GDM1 (cell line): ENCODE measurements at places on chromosomes 3 and 15.

- DNase-seq: no peak
Observed at GRCh38 chr3:65884071-65884470, 154.6 kb downstream of the MAGI1 start.

DNA sequence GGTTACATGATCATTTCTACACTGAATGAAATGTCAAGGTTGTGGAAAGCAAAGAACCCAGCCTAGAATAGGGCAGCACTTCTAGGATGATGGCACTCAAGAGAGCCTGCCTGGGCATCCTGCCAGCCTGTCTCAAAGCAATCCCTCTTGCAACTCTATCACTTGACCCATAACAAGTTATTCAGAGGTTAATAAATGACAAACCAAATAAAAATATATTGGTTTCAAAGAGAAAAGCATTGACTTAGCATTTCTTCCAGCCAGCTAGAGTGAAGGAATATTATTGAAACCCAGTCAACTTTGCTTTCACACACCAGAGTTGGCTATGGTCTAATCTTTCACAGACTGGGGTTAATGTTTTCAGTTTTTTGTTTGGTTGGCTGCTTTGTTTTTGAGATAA lies 214.6 kb upstream of the UBE2E2 start:
- no peak for DNase-seq

DNA sequence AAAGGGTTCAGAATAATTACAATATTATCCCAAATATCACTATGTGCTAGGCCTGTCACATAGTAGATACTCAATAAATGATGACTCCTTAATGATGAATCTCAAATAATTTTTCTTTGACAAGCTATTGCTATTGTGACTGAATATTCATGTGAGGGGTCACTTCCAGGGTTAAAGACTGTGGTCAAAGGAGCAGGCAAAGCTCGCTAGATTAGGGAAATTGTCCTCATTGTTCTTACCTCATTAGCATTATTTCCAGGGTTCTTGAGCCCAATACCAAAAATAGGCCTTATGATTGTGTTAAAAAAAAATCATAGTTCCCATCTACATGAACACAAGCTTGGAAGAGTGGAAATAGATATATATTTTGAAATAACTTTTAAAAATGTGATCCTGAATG lies 252.2 kb downstream of the GAP43 start:
- DNase-seq: no peak

DNA sequence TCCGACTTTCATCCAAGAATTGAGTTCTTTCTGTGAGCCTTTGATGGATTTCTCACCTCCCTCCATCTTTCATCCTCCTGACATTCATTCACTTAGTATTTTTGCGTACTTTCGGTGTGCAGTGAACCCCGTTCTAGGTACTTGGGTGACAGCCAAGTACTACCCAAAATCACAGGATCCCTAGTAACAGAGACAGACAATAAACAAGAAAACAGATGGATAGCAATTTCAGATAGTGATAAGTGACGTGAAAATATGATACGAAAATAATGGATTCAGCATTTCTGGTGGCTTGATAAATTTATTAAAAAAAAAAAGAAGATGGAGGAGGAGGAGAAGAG lies 264 bp upstream of the CMTM6 start:
- no peak for DNase-seq

GRCh38 chr3:188319569-188319968 lies 165.6 kb downstream of the LPP start:
- DNase-seq: no peak

GRCh38 chr3:139538733-139539132 lies 809 bp downstream of the RBP1 start:
- DNase-seq: no peak

DNA sequence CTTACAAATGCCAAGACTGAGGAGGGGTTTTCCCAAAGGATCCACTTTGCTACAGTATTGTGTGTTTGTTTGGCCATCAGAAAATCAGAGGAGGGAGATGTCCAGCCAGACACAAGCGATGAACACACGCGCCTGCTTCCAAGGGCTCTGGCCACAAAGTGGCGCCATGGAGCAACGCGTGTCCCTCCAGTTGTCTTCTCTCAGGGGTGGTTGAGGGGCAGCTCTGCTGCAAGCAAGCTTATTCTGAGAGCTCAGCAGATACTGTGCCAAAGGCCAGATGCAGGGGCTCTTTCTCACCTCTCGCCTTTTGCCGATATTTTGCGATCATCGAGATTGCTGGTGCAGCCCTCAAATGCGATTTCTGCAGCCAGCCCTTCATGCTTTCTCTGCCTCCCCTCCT lies 88.9 kb upstream of the OSBPL11 start:
- no peak for DNase-seq

DNA sequence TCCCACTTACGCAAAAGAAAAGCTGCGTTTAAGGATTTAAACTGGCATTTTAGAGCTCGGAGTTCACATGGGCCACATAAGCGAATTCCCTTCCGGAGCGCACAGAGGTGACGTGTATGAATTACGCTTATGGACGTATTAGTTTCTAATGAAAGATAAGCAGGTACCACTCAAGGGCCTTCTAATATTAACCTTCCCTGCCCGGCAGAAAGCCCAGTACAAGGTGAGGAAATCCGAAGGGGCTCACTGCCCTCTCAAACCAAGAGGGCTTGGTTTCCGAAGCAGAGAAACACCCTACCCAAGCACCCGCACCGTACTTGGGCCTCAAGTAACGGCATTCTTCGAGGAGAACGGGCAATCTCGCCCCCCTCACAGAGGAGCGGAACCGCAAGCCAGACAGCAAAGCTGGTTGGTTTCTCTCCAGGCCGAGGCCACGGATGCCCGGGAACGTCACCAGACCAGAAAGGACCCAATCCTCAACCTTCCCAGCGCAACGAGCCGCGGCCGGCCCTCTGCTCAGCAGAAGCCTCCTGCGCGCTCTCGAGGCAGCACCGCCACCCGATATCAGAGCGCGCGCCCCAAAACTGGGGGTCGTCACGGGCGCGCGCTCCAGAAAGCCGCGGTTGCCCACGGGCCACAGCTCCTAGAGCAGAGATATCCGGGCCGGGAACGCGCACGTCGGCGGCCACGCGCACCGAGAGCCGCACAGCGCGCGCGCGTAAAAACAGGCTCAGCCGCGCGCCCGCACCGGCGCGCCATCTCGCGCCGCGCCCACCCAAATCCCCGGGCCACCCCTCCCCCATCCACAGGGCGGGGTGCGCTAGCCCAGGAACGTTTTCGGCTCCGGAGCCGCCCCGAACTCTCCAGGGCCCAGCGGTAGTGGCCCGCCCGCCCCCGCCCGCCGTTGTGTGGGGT lies 676 bp downstream of the QRICH1 start:
- DNase-seq: peak; percentile 68

GRCh38 chr15:71532994-71533393 lies 277.4 kb upstream of the NR2E3 start:
- no peak for DNase-seq

DNA sequence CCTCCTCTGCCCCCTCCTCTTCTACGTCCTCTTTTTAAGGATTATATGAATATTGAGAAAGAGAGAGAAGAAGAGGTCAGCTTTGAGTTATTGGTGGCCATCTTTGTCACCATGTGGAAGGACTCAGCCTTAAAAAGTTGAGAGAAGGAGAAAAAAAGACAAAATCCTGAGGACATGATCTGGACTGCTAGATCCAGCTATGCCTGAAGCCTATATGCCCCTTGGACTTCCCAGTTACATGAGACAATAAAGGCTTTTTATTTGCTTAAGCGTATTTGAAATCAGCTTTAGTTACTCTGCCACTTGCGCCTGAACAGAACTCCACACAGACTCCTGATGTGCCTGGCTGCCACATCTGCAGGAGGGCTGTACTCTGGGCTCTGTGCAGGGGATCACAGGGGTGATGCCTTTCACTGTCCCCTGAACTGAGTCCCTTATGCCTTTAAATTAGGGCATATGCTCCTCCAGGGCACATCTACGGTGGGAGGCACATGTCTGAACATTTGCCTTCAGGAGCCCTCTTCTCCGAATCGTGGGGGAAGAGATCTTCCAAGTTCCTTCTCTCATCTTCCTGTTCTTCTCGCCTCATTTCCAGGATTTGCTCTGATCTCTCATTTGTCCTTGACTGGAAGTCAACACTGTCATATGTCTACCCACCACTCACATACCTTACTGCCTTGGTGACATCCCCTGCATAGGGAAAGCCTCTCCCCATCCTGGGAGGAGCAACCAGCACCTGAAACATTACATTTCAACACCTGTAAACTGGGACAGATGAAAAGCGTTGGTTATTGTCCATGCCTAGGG lies 14.0 kb upstream of the PLA2G4E start:
- no peak for DNase-seq

- no peak for DNase-seq
Observed at GRCh38 chr15:100686725-100687473, 84.5 kb downstream of the ASB7 start.

GRCh38 chr3:118782755-118783202 lies 251.9 kb downstream of the IGSF11 start:
- DNase-seq: no peak
